ENCODE measurements at places on chromosomes 2 and 18.

GRCh38 chr2:102686479-102687439 is 67.4 kb downstream of the SLC9A2 start:
- DNase-seq = no peak

- no peak for DNase-seq
Observed at GRCh38 chr18:48238206-48238605, 171.0 kb downstream of the ZBTB7C start.

GRCh38 chr2:124121760-124122275 is 96.7 kb downstream of the CNTNAP5 start:
- no peak for DNase-seq

DNA sequence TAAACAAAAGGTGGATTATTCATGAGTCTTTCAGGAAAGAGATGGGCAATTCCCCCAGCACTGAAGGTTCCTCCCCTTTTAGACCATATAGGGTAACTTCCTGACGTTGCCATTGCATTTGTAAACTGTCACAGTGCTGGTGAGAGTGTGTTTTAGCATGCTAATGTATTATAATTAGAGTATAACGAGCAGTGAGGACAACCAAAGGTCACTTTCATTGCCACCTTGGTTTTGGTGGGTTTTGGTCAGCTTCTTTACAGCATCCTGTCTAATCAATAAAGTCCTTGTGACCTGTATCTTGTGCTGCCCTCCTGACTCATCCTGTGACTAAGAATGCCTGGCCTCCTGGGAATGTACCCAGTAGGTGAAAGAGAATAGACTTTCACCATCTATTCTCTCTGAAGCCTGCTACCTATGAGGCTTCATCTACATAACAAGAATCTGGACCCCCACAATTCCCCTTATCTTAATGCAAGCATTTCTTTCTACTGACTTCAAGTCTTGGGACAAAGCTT is 148.7 kb downstream of the CABLES1 start:
- no peak for DNase-seq

DNA sequence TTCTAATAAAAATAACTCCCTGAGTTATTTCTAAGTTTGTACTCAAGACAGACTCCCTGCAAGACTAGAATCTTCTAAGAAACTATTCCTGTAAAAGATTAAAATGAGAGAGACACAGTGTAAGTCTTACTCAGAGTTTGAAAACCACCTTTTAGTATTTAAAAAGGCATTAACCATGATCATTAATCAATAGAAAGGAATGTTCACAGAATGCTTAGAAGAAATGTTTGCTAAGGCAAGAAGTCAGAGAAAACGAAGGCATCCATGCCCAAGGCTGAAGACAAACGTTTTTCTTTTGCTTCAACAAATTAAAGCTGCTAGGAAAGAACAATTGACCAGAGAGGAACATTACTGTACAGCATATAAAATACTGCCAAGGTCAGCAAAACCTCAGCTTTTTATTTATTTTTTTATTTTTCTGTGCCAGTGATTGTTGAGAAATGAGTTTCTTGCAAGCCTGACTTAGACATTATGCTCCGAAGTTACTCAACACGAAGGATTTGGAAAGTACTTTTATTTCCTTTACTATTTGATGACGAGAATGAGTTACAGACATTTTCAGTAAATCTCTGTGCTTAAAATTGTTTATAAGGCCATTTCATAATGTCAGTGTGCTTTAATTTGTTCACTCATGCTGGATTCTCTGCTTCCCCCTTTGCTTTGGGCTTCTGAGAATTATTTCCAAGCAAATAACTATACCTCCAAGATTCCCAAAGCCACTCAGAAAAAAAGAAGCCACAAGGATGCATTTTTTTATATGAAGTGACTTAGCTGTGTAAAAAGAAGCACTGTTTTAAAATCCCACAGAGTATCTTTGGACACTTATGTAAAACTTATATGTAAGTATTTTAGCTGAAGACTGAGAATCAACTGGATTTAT is 20.5 kb downstream of the RND3 start:
- no peak for DNase-seq

- DNase-seq = no peak
Observed at GRCh38 chr2:151668737-151669136, 65.5 kb downstream of the NEB start.

DNA sequence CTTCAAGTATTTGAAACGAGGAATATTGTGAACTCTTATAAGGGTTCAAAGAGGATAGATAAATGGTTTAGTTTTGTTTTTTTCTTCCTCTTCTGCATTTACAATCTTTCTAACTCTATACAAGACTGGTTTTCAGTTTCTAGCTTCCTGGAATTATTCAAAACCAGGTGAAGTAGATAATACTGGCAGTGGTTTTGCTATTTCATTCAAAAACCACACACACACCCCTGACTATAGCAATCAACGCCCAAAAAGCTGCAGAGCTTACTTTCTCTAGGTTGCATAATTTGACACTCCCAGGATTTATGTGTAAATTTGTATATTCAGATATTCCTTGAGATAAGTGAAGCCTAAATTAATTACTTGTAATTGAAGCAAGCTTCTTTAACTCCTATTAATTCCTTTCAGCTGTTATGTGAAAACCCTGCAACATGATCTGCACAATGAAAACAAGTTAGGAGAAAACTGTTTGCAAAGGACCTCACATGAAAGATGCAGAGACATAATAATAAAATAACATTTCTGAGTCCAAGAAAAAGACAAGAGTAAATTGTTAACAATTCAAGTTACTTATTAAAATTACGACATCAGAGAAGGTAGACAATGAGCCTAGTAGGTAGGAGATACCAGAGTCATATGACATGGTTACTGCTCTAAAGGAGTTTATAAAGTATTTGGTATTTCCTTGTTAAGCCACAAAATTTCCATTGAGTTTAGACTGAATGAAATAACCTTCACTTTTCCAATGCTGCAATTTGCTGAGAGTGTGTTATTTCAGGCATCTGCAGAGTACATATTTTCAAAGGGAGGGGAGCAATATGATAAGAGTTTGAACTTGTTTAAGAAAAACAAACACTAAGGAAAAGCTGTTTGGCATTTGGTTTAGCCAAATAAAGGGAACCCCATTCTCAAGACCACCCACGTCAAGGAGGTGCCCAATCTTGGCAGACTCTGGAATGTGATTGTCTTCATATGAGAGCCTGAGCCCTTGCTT is 1.6 kb upstream of the NFE2L2 start:
- DNase-seq = no peak

DNA sequence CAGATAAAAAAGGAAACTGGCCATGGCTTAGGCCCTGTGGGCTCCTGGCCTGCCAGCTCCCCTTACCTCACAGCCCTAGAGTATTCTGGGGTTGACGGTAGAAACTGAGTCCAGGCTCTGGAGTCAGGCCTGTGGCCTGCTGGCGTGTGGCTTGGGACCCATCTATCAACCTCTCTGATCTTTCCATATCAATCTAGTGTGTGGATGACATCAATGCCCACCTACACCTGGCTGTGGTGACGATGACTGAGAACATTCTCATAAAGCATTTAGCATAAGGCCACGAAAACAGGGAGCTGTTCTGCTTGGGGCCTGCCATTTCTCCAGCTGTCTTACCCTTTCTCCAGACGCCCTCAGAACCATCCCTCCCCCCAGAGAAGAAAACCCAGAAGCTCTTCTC is 17.9 kb downstream of the PCARE start:
- no peak for DNase-seq

GRCh38 chr2:29765721-29766120 is 155.7 kb downstream of the ALK start:
- no peak for DNase-seq

GRCh38 chr2:236114959-236115358 is 53.2 kb downstream of the GBX2 start:
- DNase-seq = no peak

DNA sequence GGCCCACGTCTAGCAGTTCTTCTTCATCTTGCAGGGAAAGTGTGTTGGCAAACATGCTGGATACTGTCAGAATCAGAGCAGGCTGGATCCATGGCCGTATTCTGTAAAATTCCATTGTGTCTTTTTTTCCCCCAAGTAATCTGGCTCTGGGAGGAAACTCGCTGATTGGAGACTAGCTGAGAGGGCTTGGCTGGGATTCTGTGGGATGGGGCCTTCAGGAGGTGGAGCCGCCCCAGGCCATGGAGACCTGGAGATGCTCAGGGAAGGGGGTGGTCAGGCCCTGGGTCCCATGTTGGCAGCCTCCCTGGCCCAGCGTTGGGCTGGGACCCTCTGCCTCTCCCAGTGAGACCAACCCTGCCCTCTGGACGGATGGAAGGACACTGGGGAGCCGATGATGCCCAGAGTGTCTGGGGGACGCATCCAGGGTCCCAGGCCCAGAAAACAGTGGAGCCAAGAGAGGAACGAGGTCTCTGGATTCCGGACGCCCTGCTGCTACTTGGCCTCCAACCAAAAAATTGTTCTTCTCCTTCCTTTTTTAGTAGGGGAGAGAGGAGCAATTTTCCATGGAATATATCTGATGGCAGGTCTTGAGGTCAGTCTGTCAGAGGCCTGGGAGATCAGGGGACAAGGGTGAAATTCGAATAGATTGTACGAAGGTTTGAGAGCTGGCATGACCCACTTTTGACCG is 114.5 kb downstream of the AGAP1 start:
- DNase-seq = no peak

DNA sequence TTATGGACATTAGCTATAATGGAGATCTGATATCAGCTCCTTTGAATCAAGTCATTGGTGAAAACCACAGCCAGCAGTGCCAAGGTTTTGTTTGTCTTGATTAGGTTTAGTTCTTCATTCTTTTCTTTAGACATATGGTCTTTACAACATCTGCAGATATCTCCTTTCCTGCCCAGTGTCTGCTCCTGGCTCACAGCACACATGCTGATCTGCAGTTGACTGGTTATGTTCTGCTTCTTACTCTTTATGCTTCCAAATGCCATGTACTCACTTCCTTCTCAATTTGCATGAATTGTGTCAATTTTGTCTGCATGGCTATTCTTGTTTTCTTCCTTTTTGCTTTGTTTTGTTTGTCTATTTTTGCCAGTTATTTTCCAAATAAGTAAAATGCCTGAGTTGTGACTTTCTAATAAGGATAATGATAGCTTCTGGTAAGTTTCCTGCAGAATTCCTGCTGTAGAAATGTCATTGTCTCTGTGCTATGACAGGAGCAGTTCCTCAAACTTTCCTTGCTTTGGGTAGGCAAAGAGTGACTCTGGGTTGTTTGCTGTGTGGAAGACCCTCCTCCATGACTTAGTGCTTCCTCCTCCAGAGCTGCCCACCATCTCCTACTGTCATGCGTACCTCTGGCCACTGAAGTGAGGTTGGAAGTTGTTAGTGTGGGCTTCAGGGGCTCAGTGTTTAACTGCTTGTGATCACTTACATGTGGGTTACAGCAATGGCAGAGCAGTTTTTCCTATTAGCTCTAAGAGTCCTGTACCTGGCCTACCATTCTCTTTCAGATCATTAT is 8.2 kb downstream of the ARHGAP25 start:
- DNase-seq = peak; percentile 58

DNA sequence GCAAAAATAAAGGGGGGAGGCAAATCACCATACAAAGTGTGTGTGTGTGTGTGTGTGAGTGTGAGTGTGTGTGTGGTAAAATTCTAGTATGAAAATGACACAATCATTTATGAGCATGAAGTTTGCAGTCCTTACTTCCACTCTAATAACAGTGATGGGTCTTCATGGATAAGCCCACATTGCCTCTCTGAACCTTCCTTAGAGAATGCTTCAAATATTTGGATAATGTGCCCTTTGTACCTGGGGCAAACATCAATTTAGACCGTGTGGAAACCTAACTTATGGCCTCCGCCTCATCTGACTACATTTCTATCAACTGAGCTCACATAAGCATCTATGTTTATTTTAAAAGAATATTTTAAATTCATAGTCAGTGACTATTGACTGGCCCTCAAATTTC is 3.7 kb downstream of the SCN9A start:
- no peak for DNase-seq

GRCh38 chr2:53865962-53866361 is 6.2 kb upstream of the GPR75 start:
- DNase-seq = no peak

GRCh38 chr2:29123617-29124349 is 8.6 kb downstream of the CLIP4 start:
- no peak for DNase-seq

GRCh38 chr2:116511426-116511825 is 1303.1 kb upstream of the DDX18 start:
- DNase-seq = no peak

DNA sequence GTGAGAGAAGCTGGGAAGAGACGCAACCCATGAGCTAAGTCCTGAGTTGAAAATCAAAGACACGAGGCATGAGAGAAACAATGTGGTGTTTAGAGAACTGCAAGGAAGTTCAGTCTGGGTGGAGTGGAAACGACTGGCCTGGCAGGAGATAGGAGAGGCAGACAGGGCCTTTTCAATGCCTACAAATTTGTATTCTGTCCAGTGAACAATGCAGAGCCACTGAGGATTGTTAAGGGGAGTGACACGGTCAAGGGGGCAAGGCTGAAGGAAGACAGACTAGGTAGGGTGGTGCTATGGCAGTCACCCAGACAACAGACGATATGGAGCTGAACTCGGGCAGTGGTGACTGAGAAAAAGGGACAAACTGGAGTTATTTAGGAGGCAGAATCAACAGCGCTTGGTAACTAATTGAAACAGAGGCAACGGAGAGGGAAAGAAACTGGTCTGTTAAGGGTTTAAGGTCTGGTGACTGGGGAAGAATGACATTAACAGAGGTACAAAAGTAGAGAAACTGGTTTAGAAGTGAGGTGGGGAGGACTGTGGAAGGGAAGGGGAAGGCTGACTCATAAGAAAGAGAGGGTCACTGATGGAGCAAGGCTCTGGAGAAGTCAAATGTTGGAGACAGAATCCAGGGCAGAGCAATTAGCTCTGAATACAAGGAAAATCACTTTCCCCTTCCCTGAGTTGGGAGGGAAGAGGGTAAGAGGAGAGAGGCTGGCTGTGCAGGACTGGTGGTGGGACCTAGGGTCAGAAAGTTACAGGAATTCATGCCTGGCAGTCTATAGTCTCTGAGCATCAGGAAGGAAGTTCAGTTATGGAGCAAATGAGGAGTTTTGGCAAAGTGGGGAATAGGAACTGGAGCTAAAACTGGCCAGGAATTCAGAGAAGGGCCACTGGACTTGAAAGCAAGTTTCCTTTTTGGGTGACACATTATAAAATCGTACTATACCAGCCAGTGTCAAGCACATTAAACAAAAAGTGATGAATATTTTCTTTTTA is 63.4 kb upstream of the CHRNA1 start:
- no peak for DNase-seq

DNA sequence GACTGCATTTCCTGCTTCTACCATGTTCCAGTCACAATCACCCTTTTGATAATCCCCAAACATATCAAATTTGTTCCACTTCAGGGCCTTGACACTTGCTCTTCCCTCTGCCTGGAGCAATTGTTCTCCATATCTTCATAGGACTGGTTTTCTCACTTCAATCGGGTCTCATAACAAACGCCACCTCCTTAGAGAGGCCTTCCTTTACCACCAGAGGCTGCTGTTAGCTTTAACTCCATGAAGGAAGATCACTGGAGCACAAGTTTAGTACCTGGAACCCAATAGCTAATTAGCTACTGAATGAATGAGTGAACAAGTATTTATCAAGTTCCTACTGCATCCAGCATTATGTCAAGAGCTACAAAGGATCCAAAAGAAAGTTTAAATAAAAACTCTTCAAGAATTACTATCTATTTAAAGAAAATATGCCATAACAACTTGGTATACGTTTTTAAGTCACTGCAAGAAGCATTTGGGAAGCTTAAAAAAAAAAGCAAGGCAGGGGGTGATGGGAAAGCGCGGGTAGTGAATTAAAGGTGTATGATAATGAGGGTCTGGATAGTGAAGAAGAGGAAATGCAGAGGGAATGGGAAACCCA is 58.8 kb downstream of the BAZ2B start:
- DNase-seq = peak; percentile 8

- DNase-seq = peak; percentile 88
Observed at GRCh38 chr18:48022531-48023329, 92.3 kb upstream of the SMAD2 start.

Measured in pons (tissue), 1 donor.